ENCODE measurements at places on chromosomes 3 and 15. TPM values are rescaled to one million over a fixed set of nuclear protein-coding genes. Genes with fewer than 3 reads are reported as not detected.

DNA sequence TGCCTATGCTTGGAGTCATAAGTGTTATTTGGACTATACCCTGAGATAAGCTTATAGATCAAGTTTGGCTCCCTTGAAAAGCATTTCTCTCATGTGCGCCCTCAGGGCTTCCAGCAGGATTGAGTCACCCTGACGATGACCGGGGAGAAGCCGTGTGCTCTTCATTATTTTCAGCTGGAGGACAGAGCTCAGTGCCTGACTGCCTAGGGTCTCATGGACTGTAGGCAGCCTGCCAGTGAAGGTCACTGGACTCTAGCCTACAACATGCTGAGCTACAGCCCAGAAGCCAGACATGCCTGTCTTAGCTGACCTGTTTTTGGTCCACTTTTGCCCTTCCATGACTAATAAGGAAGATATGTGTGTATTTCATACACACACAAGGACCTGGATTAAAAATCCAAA, 31.6 kb upstream of the NUDT16 start:
- DNase-seq = peak; percentile 62
- peaks cover 3% of the 10 kb centered on the region for H3K4me1 ChIP-seq
- H3K27me3 ChIP-seq = no peaks in the 10 kb centered on the region
- no peak overlapping the region for H3K27ac ChIP-seq
- H3K36me3 ChIP-seq = no peaks in the 10 kb centered on the region

GRCh38 chr3:186785495-186786018, 2.2 kb downstream of the EIF4A2 start:
- no peaks in the 10 kb centered on the region for H3K36me3 ChIP-seq
- H3K4me1 ChIP-seq = peaks cover 14% of the 10 kb centered on the region
- H3K27ac ChIP-seq = no peak overlapping the region
- H3K27me3 ChIP-seq = no peaks in the 10 kb centered on the region
- DNase-seq = no peak
- peak overlapping the region; percentile 97 for H3K4me3 ChIP-seq

- no peak overlapping the region for H3K27ac ChIP-seq
- no peaks in the 10 kb centered on the region for H3K27me3 ChIP-seq
- no peaks in the 10 kb centered on the region for H3K36me3 ChIP-seq
- no peak overlapping the region for H3K4me3 ChIP-seq
- H3K4me1 ChIP-seq = peaks cover 5% of the 10 kb centered on the region
- DNase-seq = no peak
These were observed 200.6 kb downstream of the MYRIP start for GRCh38 chr3:40009991-40010390.

The TIMP4 gene
- 4.9 TPM for total RNA-seq

The SLC6A11 gene
- not detected for total RNA-seq

Measured in ovary (tissue), 10 donors.